ENCODE measurements at places on chromosomes 5 and 9.

DNA sequence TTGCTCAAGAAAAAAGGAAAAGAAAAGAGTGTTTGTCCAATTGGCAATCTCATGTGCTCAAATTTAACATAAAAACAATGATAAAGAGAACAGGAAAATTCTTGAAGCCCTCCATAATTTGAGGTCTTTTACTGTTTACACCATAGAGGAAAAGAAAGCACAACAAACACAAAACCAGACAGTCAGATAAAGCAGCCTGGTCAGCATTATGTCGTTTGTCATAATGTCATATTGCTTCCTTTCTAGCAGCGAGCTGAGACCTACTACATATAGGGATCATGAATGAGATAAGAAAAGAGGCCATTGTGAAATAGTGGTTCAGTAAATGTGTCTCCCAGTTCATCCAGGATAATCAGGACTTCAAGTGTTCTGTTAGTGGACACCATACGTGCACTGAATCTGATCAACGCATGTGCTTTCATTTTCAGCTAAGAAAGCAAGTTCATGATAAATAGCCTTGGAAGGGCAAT is 64.7 kb upstream of the SELENOP start:
- DNase-seq = no peak

DNA sequence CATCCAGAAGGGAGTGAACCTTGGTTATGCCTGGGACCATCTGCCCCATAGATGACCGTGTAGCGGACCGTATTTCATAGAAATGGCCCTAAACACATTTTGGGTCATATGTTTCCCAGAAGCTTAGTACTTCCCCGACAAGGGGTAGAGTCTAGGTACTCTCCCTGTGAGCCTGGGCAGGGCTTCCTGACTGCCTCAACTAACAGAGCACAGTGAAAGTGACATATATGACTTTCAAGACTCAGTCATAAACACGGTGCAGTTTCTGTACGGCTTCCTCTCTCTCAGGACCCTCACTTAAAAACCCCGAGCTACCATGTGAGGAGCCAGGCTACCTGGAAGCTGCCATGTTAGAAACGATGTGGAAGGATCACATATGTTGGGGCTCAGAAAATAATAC is 20.9 kb downstream of the C9orf57 start:
- DNase-seq = no peak

DNA sequence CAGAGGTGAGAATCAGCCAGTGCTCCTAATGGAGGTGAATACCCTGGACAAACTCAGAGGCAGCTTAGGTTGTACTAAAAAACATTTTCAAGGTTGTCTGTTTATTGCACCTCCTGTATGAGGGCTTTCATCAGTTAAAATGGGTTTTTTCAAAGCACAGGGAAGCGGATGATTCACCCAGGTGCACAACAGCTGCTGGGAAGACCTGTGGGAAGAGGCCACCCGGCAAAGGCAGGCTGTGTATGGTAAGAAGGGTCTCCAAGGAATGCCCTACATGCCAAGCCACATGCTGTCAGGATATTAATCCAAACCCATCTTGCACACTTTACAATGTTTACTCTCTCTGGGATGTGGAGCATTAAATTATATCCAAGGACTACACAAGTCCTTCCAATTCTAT is 14.7 kb downstream of the SIL1 start:
- DNase-seq = no peak

DNA sequence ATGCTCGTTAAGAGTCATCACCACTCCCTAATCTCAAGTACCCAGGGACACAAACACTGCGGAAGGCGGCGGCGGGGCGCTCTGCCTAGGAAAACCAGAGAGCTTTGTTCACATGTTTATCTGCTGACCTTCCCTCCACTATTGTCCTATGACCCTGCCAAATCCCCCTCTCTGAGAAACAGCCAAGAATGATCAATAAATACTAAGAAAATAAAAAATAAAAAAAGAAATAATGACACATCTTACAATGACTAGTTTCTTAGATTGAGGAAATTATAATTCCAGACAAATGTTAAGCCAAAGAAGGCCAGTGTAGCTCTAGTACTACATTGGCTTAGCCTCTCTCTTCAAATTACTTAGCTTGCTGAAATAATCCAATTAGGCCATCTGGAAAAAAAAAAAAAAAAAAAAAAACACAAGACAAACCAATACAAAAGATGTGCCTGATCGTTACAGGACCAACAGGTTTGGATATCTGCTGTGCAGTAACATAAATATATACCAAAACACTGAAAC is 58.0 kb downstream of the ANXA2R start:
- no peak for DNase-seq

DNA sequence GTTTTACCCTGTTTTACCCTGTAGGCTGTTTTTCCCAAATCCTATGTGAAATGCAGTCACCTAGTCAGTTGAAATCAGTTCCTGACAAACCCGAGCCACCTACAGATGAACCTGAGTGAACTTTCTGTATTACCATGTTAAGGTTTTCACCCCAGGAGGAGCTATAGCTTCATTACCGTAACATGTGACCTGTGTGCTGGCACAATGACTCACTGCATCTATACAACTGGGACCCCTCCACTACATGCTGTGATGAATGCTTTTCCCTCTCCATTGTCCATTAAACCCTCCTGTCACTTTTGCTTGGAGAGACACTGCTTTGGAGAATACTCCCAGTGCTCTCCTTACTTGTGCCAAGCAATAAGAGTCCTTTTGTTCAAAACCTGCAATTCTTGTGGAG is 1974.8 kb downstream of the EFNA5 start:
- no peak for DNase-seq

GRCh38 chr5:179378116-179378440 is 32.8 kb upstream of the ADAMTS2 start:
- DNase-seq = no peak

DNA sequence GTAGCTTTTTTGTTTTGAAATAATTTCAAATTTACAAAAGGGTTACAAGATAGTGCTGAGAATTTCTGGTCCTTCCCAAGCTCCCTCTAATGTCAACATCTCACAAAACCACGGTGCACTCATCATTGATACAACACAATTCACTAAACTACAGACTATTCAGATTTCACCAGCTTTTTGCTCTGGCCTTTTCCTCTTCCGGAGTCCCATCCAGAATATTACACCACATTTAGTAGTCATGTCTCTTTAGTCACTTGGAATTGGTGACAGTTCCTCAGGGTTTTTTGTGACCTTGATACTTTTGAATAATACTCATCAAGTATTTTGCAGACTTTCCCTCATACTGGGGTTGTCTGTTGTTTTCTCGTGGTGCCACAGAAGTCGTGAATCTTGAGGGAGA is 484.0 kb downstream of the GADD45G start:
- no peak for DNase-seq

GRCh38 chr5:53507013-53507412 is 26.6 kb downstream of the FST start:
- DNase-seq = no peak

- DNase-seq = peak; percentile 30
Observed at GRCh38 chr5:24789611-24790351, 145.0 kb upstream of the CDH10 start.

DNA sequence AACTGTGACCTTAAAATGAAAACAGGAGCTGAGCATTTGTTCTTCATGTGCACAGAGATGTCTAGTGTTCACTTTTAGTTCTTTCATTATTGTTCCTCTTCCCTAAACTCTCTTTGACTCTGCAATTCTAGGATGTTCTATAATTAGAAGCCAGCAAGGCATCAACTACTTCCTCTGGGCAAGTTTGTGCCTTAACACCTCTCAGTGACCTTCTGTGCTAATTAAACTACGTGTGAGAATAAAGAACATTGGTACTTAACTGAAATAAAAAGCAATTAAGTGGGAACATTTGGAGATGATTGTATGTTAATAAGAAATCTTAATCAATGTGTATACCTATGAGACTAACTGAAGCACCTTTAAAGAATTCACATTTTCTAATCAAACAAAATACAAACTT is 242.8 kb downstream of the RASEF start:
- DNase-seq = no peak

GRCh38 chr5:62954578-62954977 is 376.0 kb downstream of the LRRC70 start:
- no peak for DNase-seq

DNA sequence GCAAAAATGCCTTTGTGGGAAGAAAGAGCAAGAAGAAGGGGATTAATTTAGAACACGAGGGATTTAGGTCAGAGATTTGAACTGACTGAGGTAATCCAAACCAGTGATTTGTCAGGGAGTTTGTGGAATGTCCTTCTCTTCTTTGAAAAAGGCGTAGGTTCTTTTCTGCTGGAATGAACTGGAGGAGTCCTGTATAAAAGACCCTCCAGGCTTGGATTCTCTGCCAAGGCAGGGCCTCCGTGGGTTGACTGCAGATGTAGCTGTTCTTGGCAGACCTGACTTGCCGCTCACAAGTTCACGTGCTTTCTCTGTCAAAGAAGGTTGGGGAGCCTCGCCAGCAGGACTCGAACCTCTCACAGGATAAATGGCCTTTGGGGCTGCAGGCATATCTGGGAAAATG is 62.8 kb upstream of the STC2 start:
- peak; percentile 29 for DNase-seq

DNA sequence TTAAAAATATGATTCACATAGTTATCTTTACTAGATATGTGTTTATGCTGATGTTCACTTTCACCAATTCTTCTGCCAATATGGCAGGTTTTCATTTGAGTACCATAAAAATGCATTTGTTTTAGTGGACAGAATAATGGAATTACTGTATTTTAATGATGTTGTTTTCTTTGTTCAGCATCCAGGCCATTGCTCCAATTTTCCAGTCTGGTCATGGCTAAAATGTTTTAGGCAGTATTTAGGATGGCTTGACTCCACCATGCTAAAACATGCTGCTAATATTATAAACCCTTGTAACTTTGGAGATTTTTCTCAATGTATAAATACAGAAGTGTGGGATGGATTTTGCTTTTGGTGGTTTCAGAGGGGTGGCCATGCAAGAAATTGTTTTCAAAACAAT is 273.0 kb upstream of the RPS23 start:
- no peak for DNase-seq

GRCh38 chr9:98944057-98944733 is 488 bp downstream of the COL15A1 start:
- DNase-seq = peak; percentile 57
